ENCODE measurements at places on chromosomes 16 and 17.

GRCh38 chr16:30472328-30472942 lies at the start of gene ITGAL:
TSS of gene ITGAL (plus strand) at chr16:30472742. CDS start at chr16:30472838, 96 bp downstream.
- DNase-seq, result peak; percentile 69

GRCh38 chr17:20930081-20930760 lies 112.6 kb downstream of the USP22 start:
- no peak for DNase-seq

- DNase-seq, result no peak
These were observed 1.0 kb downstream of the KIFC3 start for GRCh38 chr16:57801098-57801808.

DNA sequence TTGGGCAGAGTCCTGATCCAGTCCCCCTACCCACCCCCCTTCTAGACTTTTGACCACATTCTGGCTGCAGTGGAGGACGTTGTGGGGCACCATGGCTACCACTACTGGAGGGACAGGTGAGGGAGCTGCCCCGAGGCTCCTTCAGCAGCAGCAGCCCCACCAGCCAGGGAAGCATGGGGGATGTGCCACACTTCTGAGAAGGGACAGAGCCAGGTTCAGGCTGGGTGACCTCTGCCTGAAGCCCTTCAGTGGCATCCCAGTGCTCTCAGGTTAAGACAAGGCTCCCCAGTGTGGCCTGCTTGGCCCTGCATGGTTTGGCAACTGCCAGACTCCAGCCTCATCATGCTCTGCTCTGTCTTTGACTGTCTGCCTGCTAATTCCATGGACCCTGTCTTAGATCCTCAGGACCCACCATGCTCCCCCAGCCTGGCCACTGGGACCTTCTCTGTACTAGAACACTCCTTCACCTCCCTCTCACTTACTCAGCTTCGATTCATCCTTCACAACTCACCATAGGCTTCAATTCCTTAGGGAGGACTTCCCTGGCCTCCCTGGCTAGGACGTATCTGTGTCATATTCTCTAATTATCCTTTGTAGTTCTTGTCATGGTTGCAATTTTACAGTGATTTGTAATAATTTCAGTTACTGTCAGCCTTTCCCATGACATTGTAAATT lies 8.8 kb downstream of the SLC9A5 start:
- DNase-seq, result no peak

DNA sequence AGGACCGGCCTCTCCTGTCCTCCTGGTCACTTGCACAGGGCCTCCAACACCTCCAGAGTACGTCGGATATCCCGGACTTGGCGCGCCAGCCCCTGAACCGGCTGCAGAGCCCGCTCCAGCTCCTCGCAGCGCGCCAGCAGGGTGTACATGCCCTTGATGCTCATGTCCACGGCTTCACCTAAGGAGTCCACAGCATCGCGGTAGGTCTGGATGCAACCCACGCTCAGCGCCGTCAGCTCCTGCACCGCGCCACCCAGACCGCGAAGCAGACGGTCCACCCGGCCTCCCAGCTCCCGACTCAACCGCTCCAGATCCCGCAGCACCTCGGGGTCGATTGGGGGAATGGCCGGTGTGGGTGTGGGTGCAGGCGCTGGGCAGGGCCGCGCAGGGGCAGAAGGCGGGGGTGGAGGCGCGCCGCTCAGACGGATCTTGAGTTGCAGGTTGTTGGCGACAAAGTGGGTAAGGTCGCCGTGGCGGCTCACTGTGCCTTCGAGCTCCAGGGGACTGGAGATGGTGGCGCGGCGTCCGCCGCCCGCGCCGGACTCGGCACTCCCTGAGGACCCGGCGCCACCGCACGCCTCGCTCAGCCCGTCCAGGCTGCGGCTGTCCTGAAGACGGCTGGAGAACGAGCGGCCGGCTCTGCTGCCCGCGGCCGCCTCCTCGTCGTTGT lies 804 bp downstream of the BORCS6 start:
- no peak for DNase-seq

- no peak for DNase-seq
These were observed 7.6 kb downstream of the ALKBH5 start for GRCh38 chr17:18191236-18191667.

- no peak for DNase-seq
These were observed 143.9 kb downstream of the CCDC182 start for GRCh38 chr17:57601143-57601735.

DNA sequence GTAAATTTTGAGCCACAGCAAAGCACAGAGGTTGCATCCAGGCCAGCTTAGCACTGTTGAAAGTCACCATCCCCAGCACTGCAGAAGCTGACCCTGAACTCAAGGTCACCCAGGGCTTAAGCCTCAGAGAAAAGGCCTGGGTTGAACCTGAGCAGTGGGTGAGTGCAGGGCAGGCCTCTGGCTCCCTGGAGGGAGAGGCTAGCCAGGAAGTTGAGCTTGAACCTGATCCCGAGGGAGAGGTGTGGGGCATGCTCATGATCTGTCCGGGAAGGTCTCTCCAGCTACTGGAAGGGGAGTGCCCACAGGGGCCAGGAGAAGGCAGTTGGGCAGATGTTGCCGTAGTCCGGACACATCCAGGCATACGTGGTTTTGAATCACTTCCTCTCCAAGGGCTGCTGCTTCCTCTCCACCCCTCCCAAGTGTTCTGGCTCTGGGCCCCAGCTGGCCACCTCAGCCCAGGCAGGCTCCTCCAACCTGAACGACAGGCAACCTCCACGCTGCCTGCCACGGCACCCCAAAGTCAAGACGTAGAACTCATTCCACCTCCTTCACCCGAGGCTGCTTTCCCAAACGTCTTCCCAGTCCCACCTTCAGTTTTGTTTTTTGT lies 18.4 kb downstream of the CARHSP1 start:
- DNase-seq, result no peak

GRCh38 chr16:8572919-8573724 lies 17.2 kb downstream of the TMEM114 start:
- DNase-seq, result no peak

DNA sequence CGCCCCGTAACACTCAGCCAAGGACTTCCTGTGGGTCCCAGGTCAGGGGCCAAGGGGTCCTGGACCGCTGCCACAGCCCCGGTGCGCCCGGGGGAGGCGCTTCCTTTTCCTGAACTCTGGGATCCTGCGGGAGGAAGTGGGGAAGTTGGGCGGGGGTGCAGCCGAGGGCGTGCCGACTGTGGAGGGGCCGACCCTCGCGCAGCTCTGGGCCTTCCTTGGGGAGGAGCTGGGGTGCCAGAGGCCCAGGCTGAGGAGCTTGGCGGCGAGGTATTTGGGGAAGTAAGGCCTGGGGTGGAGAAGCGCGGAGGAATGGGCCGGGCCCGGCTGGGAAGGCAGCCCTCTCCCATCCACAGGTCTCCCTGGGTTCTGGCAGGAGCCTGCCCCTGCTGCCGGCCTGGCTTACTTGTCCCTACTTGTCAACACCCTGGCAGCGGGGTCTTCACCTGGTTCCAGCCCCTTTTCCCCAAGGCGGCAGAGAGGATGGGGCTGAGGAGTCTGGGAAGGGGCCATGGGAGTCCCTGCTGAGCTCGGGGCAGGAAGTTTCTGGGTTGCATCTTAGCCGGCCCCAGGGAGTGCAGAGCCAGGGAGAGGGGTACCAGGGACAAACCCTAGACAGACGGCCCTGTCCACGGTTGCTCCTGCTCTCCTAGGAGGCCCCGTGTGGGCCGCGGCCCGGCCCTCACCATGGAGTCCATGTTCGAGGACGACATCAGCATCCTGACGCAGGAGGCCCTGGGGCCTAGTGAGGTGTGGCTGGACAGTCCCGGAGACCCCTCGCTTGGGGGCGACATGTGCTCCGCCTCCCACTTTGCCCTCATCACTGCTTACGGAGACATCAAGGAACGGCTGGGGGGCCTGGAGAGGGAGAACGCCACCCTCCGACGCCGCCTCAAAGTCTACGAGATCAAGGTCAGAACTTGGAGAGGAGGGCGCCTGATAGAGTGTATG lies 1.7 kb downstream of the TBKBP1 start:
- no peak for DNase-seq

- peak; percentile 8 for DNase-seq
These were observed 540.3 kb downstream of the WWOX start for GRCh38 chr16:78639775-78640174.

DNA sequence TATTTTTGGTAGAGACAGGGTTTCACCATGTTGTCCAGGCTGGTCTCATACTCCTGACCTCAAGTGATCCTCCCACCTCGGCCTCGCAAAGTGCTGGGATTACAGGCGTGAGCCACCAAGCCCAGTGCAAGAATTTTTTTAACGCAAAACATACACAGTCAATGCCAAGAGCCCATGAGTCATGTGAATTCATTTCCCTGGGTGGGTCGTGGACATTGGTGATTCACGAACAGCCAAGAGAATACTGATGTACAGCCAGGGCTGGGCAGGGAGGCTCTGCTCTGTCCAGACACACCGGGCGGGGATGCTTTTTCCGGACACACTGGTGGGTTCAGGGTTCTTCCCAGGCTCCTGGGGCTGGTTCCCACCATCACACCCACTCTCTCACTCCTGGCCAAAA lies 17.7 kb downstream of the SLC38A8 start:
- DNase-seq, result no peak

- DNase-seq, result no peak
These were observed 8.1 kb downstream of the RPL19 start for GRCh38 chr17:39208136-39208535.

- no peak for DNase-seq
These were observed 1.8 kb downstream of the CCL22 start for GRCh38 chr16:57360321-57360935.

DNA sequence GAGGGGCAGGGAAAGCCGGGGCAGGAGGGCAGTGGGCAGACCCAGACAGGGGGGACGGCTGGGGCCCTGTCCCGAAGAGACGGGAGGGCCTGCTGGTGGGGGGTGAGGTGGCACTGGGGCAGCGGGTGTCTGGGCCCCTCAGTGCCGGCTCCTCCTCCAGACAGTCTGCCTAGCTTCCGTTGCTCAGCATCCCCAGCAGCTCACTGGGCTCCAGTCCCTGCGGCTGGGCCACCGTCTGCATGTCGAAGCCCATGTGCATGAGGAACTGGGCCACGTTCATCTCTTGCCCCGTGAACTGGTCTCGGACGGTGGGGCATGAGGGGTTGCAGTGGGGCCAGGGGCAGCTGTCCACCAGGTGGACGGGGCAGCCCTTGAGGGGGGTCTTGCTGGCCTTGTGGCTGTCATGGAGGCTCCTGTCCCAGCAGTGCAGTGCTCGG lies 5.8 kb upstream of the MYADML2 start:
- DNase-seq, result no peak

- DNase-seq, result no peak
These were observed 161.0 kb downstream of the CCDC182 start for GRCh38 chr17:57584050-57584551.

DNA sequence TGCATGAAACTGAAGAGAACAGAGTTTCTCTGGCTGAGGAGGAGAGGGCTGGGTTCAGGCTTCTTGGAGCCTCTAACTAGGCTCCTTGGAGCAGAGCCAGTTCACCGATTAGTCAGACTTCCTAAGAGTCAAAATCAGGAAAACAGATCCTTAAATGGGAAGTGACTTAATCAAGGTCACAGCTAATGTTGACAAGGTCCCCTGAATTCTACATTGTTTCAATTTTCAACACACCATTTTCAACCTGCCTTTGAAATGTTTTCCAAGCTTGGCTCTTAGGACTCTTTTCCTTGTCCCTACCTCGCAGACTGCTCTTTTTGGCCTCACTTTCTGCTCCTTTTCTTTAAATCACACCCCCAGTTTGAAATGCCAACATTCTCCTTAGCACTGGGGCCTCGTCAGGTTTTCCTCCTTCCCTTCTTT lies 16.3 kb downstream of the MYL4 start:
- DNase-seq, result no peak

GRCh38 chr17:79871131-79871530 lies 31.9 kb upstream of the CBX4 start:
- DNase-seq, result no peak

DNA sequence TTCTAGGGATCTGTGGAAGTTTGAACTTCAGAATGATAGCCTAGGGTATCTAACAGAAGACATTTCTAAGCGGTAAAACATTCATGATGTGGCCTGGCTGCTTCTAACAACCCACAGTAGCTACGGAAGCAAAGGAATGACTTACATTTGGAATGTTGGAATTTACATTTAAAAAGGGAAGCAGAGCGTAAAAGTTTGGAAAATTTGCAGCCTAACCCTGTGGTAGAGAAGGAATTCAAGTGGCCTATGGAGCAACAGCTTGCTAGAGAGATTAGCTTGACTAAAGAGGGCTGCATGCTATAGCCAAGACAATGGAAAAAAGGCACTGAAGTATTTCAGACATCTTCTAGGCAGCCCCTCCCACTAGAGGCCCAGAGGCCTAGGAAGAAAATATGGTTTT lies 50.1 kb downstream of the HNF1B start:
- no peak for DNase-seq

DNA sequence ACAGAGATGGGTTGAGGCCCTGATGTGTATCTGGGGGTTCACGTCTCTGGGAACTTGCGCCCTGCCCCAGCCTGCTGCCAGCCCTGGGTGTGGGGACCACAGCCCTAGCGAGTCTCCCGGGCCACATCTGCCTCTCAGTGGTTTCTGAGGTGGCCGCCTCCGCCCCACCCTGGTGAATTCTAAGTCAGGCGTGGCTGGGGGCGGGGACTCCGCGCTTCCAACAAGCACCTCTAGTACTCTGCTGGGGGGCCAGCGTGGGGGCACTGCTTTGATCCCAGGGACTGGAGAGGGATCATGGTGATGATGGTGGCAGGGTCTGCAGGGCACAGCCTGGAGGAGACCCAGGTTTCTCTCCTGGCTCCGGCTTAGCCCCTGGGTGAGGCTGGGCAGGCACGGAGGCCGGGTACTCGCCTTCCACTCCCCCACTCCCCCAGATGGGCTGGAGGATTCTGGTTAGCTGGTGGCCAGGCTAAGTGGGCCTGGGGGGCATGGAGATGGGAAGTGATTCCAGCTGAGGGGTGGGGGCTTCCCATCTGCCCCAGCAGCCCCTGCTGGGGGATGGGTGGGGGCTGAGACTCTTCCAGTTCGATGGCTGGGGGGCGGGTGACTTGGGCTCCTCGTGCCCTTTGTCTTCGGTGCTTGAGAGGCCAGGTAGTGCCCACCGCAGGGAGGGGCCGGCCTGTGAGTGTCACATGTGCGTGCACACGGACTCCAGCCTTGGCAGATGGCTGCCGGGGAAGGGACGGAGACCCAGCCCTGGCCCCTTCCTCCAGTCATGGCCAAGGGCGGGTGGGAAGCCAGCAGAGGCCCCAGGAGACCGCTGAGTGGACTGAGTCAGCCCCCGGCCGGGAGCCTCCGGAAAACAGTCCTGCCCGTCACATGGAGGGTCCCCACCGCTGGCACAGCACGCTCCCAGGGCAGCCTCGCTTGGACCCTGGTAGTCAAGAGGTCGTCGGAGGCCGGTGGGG lies 3.9 kb downstream of the GLIS2 start:
- peak; percentile 31 for DNase-seq

DNA sequence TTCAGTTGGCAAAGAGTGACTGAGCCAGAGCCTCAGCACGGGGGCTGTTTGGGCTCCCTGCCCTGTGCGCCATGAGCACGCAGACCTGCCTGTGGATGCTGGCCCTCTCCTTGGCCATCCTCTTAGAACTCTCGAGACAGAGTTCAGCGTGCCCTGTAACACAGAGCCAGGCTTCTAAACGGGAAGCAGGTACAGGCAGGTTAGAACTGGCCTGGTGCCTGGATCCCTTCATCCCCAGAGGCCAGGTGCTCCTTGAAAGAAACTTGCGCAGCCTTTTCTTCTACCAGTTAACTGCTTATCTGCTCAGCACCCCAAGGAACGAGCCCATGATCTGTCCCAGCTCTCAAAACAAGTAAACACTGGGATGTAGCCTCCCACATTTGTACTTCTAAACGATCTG lies 6.9 kb downstream of the CCNF start:
- DNase-seq, result no peak

GRCh38 chr17:42456223-42457106 lies 2.2 kb upstream of the ATP6V0A1 start:
- DNase-seq, result no peak

GRCh38 chr17:28749516-28750177 lies 5.8 kb downstream of the TRAF4 start:
- DNase-seq, result no peak

GRCh38 chr17:39872751-39873150 lies 4.7 kb downstream of the ZPBP2 start:
- no peak for DNase-seq

Data from stimulated activated CD4-positive, alpha-beta T cell treated with anti-CD3 and anti-CD28 coated beads, TNF-alpha, amount 100 ng/mL, for 48 hours (primary cell).